ENCODE measurements at places on chromosomes 1 and 21. TPM values are rescaled to one million over a fixed set of nuclear protein-coding genes. Genes with fewer than 3 reads are reported as not detected.

GRCh38 chr1:224641030-224641429, 24.9 kb downstream of the CNIH3 start:
- H3K27me3 ChIP-seq = no peaks in the 10 kb centered on the region
- H3K27ac ChIP-seq = no peak overlapping the region
- H3K4me1 ChIP-seq = no peaks in the 10 kb centered on the region
- no peaks in the 10 kb centered on the region for H3K36me3 ChIP-seq

DNA sequence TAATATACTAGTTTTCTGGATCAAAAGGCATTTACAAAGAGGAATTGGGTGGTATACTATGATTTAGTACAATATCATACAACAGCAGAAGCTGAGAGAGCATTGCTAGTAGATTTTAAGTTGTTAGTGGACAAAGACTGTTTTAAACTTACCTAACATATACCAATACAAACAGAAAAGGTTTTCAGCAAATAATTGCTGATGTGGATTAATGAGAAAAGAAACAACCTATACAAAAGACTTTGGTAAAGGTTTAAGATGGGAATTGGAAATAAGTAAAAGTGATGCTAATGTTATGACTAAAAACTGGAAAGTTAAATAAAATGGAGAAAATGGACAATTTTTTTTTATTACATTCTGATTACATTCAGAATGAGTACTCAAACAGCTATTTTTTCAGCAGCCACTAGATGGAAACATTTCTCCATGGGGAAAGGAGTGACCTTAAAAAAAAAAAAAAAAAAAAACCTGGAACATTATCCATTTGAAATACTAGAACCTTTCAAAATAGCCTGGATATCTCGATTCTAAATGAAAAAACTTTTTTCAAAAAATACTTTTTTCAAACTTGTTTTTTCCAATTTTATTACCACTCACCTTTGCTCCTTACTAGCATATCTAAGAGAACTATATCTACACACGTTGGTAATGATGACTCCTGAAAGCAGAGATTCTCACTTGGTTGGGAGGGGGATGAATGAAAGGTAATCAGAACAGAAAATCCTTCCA, 55.4 kb downstream of the EPRS1 start:
- H3K27me3 ChIP-seq = no peaks in the 10 kb centered on the region
- H3K4me3 ChIP-seq = no peak overlapping the region
- H3K4me1 ChIP-seq = no peaks in the 10 kb centered on the region
- H3K27ac ChIP-seq = no peak overlapping the region

- no peaks in the 10 kb centered on the region for H3K27me3 ChIP-seq
- no peak overlapping the region for H3K27ac ChIP-seq
- H3K4me1 ChIP-seq = no peaks in the 10 kb centered on the region
- no peak for DNase-seq
- no peak overlapping the region for H3K4me3 ChIP-seq
These were observed 288.7 kb downstream of the NUF2 start for GRCh38 chr1:163610486-163610885.

DNA sequence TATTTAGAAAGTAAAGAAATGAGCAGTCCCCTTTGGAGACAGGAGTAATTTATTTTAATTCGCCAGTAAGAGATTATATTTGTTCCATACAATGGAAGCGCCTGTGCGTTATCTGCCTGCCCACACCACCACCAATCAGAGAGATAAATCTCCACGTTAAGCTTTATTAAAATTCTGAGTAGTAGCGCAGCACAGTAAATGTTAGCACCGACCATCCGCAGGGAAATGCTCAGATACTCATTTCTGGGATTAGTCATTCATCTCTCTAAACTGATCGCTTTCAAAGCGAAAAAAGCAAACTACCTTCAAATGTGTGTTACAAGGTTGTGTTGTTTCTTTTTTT, 1.2 kb downstream of the ETS2 start:
- H3K27me3 ChIP-seq = no peaks in the 10 kb centered on the region
- H3K36me3 ChIP-seq = no peaks in the 10 kb centered on the region
- H3K4me3 ChIP-seq = peak overlapping the region; percentile 45
- H3K27ac ChIP-seq = peak overlapping the region; percentile 90
- no peak for DNase-seq
- H3K4me1 ChIP-seq = peaks cover 35% of the 10 kb centered on the region

- no peak overlapping the region for H3K27ac ChIP-seq
- DNase-seq = no peak
- H3K36me3 ChIP-seq = no peaks in the 10 kb centered on the region
- no peak overlapping the region for H3K4me3 ChIP-seq
- H3K27me3 ChIP-seq = no peaks in the 10 kb centered on the region
- peaks cover 3% of the 10 kb centered on the region for H3K4me1 ChIP-seq
These were observed 9.9 kb downstream of the OBSCN start for GRCh38 chr1:228217551-228218344.

DNA sequence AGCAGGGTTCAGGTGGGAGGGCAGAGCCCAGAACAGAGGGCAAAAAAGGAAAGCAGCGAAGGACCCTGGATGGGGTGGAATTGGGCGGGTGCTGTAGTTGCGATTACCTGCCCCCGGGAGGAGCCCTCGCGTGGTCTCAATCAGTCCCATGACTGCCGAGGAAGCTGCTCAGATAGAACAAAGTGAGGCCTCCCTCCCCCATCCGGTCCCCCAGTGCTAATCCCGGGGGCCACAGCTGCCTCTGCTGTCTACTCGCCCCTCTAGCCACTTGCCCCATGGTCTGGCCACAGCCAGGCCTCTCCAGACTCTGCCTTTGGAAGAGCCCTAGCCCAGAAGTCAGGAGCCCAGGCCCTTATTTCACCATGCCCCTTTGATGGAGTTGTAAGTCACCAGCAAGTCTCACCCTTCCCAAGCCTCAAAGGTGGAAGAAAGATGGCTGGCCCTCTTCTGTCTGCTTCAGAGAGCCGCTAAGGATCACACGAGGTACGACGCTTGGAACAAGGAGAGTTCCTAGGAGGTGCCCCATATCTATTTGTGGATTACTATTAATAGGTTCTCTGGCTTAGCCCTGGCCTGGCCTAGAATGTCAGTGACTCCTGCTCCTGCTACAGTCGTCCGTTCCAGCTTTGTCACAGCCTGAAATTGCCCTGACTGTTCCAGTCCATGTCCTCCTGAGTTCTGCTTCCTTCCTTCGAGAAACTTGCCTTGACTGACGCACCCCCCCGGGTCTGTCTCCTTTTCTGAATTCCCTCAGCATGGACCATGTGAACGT, 16.4 kb downstream of the ECHDC2 start:
- H3K27ac ChIP-seq = no peak overlapping the region
- DNase-seq = no peak
- no peaks in the 10 kb centered on the region for H3K27me3 ChIP-seq
- H3K36me3 ChIP-seq = no peaks in the 10 kb centered on the region
- no peak overlapping the region for H3K4me3 ChIP-seq
- no peaks in the 10 kb centered on the region for H3K4me1 ChIP-seq

GRCh38 chr1:152109231-152109997, 5.8 kb downstream of the TCHH start:
- H3K36me3 ChIP-seq = no peaks in the 10 kb centered on the region
- no peak overlapping the region for H3K27ac ChIP-seq
- DNase-seq = no peak
- peaks cover 25% of the 10 kb centered on the region for H3K4me1 ChIP-seq

DNA sequence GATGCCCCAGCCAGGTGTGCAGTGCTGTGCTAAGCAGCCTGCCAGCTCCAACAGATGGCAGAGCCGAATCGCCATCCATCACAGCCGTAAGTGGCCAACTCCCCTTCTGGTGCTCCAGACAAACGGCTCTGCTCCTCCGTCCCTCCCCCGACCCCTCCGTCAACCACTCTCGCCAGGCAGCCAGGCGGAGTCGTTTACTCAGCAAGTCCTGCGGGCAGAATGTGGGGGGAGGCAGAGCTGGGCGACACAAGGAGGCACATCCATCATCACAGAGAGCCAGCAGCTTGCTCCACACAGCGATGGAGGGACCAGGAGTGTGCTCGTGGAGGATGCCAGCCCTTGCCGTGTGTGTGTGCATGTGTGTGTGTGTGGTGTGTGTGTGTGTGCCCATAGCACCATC, 206.6 kb upstream of the GRIK3 start:
- no peak for DNase-seq
- no peaks in the 10 kb centered on the region for H3K4me1 ChIP-seq
- no peaks in the 10 kb centered on the region for H3K36me3 ChIP-seq
- H3K27me3 ChIP-seq = no peaks in the 10 kb centered on the region
- no peak overlapping the region for H3K4me3 ChIP-seq

DNA sequence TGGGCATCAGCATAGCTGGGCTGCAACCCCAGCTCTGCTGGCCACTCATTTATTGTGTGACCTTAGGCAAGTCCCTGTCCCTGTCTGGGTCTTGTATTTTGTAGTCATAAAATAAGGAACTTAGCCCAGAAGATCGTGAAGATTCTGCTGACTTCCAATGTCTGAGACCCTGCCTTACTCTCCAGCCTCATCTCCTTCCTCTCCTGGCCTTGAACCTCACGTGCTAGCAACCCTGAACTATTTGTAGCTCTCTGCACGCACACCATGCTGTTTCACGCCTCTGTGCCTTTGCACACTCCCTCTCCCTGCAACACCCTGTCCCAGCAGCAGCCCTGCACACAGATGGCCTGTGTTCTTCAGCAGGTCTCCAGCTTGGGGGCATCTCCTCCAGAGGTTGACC, 121.1 kb downstream of the LACTBL1 start:
- peak overlapping the region; percentile 13 for H3K27ac ChIP-seq
- no peaks in the 10 kb centered on the region for H3K27me3 ChIP-seq
- H3K4me1 ChIP-seq = no peaks in the 10 kb centered on the region
- no peak overlapping the region for H3K4me3 ChIP-seq
- peak; percentile 54 for DNase-seq

GRCh38 chr1:228393268-228393701, 13.3 kb downstream of the TRIM11 start:
- no peaks in the 10 kb centered on the region for H3K27me3 ChIP-seq
- peaks cover 40% of the 10 kb centered on the region for H3K36me3 ChIP-seq
- DNase-seq = peak; percentile 67
- no peak overlapping the region for H3K4me3 ChIP-seq

GRCh38 chr1:113156368-113156767, 83.4 kb downstream of the LRIG2 start:
- H3K27ac ChIP-seq = no peak overlapping the region
- no peaks in the 10 kb centered on the region for H3K4me1 ChIP-seq
- H3K4me3 ChIP-seq = no peak overlapping the region
- H3K36me3 ChIP-seq = no peaks in the 10 kb centered on the region

GRCh38 chr21:42443181-42443785, 39.6 kb downstream of the UBASH3A start:
- H3K4me1 ChIP-seq = no peaks in the 10 kb centered on the region
- H3K27ac ChIP-seq = no peak overlapping the region
- DNase-seq = no peak
- H3K36me3 ChIP-seq = no peaks in the 10 kb centered on the region
- no peaks in the 10 kb centered on the region for H3K27me3 ChIP-seq
- no peak overlapping the region for H3K4me3 ChIP-seq

- H3K4me1 ChIP-seq = no peaks in the 10 kb centered on the region
- no peaks in the 10 kb centered on the region for H3K36me3 ChIP-seq
- peak; percentile 4 for DNase-seq
- H3K4me3 ChIP-seq = no peak overlapping the region
- H3K27ac ChIP-seq = no peak overlapping the region
These were observed 74.7 kb downstream of the ALG6 start for GRCh38 chr1:63442141-63442475.

GRCh38 chr1:7224644-7225043, 439.4 kb downstream of the CAMTA1 start:
- no peaks in the 10 kb centered on the region for H3K4me1 ChIP-seq
- no peak overlapping the region for H3K4me3 ChIP-seq
- DNase-seq = peak; percentile 52
- H3K27me3 ChIP-seq = no peaks in the 10 kb centered on the region

GRCh38 chr1:51422367-51423072, 92.2 kb upstream of the TTC39A start:
- H3K4me1 ChIP-seq = peaks cover 26% of the 10 kb centered on the region
- no peaks in the 10 kb centered on the region for H3K27me3 ChIP-seq
- no peak overlapping the region for H3K27ac ChIP-seq
- H3K4me3 ChIP-seq = no peak overlapping the region

- H3K4me3 ChIP-seq = no peak overlapping the region
- no peaks in the 10 kb centered on the region for H3K36me3 ChIP-seq
- no peaks in the 10 kb centered on the region for H3K4me1 ChIP-seq
- no peak overlapping the region for H3K27ac ChIP-seq
These were observed 87.3 kb downstream of the PTPRU start for GRCh38 chr1:29323636-29324035.

The GPR3 gene
- 2.0 TPM for total RNA-seq

The SLC9C2 gene
- total RNA-seq = not detected

The F13B gene
- not detected for total RNA-seq

The CRYBG2 gene
- not detected for total RNA-seq

The IL22RA1 gene
- total RNA-seq = 0.21 TPM

The NTNG1 gene
- total RNA-seq = 2.8 TPM

The TXNIP gene
- total RNA-seq = 472 TPM

The ERICH3 gene
- total RNA-seq = 1.1 TPM

The F3 gene
- total RNA-seq = 12.9 TPM

All from adrenal gland (tissue), 19 donors.